ENCODE measurements at places on chromosomes 2 and 18.

DNA sequence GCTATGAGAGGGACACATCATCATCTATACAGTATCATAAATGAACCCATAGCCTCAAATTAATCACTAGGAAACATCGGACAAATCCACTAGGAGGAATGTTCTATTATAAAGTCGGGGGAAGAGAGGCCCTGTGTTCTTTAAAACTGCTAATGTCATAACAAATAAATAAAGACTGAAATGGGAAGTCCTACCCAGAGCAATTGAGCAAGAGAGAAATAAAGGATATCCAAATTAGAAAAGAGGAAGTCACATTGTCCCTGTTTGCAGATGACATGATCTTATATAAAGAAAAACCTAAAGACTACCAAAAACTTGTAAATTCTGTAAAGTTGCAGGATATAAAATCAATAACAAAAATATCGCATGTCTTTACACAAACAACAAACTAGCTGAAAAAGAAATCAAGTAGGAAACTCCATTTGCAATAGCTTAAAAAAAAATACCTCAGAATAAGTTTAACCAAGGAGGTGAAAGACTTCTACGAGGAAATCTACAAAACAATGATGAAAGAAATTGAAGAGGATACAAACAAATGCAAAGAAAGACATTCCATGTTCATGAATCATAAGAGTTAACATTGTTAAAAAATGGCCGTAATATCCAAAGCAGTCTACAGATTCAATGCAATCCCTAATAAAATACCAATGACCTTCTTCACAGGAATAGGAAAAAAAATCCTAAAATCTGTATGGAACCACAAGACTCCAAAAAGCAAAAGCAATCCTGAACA lies 30.6 kb downstream of the RTN4 start:
- peak; percentile 78 for DNase-seq

DNA sequence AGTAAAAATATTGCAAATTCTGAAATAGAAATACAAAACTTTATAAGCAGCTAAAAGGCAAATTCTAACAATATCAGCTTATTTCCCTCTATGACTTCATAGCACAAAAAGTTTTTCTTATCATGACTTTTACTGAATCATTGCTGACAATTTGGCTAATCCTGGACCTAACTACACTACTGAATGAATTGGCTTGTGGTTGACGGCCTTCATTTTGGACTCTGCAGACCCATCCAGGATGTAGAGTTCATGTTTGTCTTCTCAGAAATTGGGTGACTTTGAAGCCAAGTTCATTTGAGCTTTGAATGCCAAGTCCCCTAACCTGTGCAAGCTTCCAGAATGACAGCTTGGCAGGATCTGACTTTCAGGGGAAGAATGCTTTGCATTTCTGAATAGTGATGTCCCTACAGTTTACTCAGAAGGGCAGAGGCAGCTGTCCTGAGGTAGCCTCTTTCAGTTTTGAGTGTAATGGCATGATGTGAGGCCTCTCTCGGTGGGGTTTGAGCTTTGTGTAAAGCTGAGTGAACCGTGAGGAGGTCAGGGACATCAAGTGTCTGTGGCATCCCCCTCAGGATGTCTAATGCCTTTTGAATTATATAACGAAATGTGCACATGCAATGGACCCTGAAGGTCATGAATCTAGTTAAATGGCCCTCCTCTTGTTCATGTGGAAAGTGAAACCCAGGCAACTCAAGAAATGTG lies 48.0 kb downstream of the EFEMP1 start:
- no peak for DNase-seq

- DNase-seq = no peak
These were observed 32.1 kb downstream of the RPRD1A start for GRCh38 chr18:36035253-36035652.

DNA sequence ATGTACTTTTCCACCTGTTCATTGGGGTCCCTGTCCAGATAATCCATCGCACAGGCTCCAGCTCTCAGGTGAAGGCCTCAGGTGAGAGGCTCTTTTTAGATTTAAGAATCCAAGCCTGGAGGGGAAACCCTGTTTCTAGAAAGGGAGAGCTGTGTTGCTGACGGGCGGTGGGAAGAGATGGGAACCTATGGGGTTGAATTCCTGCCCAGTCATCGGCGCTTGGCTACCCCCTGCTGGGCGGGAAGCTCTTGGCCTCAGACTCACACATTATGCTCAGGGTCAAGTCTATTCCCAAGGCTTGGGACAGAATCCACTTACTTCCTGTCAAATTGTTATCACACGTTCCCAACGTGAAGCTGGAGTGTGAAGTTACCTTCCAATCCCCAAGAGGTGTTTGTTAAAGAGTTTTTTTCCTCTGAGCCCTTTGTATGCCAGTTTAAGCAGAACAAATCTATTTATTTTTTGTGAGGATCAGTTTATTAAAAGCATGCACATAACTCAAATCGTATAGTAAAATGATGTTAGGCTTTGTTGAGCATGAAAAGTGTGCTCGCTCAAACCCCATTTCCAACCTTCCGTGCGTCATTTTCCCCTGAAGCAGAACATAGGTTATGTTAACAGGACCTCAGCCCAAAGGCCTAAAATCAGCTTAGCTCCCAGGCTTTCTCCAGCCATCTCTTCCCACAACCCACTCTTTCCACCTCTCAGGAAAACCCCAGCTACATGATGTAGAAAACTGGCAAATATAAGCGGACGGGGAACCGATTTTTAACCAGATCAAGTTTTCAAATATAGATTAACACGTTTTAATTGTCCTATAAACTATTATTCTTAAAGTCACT lies 181.7 kb upstream of the ETAA1 start:
- peak; percentile 11 for DNase-seq

GRCh38 chr2:45992021-45992740 lies 305.0 kb upstream of the EPAS1 start:
- no peak for DNase-seq

DNA sequence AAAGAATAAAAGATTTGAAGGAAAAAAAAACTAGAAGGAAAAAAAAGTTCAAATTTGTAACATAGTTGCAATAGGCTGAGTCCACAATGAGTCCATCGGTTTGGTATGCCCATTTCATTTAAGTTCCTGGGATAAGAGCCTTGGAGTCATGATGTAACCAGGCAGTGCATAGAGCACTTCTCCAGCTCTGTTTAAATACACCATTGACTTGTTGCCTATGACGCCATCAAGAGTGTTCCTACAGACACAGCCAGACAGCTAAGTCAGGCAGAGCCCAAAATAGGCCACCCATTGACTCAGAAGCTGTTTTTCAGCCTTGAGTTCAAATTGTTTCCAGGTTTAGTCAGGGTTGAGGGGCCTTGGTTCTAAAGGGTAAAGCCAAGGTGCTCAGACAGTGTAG lies 44.9 kb downstream of the SOCS6 start:
- DNase-seq = no peak

DNA sequence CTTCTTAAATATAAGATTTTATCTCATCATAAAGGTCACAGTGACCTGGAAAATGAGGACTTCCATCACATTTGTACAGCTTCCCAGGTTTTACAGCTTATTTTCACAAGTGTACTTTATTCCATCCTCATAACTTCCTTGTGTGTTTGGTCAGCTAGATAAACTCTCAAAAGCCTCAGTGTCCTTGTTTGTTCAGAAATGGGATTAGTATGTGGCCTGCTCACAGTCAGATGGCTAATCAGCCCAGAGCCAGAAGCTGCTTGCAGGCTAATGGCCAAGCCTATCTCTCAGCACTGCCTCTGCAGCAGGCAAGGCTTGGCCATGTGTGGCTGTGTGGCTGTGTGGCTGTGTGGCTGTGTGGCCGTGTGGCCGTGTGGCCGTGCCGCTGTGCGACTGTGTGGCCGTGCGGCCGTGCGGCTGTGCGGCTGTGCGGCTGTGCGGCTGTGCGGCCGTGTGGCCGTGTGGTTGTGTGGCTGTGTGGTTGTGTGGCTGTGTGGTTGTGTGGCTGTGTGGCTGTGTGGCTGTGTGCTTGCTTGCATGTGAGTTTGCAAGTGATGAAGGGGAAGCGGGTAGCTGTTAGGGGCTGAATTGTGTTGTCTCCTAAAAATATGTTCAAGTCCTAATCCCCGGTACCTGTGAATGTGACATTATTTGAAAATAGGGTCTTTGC lies 233.0 kb upstream of the TNP1 start:
- no peak for DNase-seq

DNA sequence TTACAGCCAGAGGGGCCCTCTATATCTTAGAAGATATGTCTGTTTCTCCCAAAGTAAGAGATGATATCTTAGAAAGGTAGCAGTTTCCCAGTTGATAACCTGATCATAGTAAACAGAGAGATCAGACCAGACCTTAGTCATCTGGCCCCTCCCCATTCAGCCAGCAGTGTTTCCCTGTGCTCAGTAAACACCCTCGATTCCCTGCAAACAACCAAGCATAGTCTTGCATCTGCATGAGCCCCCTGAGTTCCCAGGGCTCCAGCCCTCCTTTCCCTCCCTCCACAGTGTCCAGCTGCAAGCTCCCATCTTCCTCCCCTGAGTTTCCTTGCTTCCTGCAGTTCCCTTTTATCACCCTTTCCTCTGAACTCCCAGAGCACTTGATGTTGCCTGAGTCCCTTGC lies 20.3 kb downstream of the NRP2 start:
- no peak for DNase-seq

DNA sequence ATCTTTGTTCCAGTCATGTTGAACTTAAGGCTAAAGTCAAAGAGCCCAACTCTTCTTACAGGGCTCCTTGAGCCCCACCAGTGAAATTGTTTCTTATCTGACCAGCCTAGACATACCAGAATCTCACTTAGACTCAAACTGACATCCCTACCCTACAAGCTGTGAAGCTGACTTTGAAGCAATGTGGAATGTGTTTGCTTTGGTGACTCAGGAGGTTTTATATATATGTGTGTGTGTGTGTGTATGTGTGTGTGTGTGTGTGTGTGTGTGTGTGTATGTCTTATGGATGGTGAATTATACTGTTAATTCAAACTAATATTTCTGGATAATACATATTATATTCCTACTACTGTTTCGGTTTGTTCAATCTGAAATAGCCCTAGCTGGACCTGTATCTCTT lies 67.3 kb downstream of the CAMKMT start:
- DNase-seq = no peak

DNA sequence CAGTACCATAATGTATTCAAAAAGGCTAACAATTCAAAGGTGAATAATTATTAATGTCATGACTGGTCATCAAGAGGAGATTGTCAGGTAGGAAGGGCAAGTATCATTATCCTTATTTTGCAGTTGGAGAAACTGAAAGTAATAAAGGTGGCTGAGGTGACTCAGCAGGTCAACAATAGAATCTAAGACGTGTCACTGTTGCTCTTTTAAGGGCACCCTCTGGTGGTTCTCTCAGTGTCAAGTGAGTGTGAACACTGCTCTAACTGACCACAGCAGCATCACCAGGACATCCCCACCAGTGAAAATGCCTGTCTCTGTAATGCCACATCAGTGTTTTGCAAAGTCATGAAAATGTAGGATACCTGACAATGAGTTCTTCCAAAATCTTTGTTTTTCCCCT lies 69.7 kb downstream of the DCC start:
- peak; percentile 30 for DNase-seq

DNA sequence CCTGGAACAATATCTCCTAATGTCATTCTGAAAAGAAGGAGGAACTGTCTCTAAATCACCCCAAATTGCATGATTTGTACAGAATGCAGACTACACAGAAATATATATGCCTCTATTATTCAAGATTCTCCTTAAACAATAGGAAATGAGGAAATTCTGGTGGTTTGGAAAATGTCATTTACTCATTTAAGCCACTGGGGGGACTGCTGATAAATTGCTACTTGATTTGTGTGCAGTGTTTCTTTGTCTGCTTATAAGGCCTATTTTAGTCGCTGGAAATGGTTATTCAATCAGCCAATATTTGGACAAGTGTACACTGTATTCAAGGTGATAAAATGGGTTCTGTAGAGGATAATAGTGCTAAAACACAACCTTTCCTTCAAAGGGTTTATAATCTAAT lies 801.9 kb upstream of the CELF4 start:
- no peak for DNase-seq

DNA sequence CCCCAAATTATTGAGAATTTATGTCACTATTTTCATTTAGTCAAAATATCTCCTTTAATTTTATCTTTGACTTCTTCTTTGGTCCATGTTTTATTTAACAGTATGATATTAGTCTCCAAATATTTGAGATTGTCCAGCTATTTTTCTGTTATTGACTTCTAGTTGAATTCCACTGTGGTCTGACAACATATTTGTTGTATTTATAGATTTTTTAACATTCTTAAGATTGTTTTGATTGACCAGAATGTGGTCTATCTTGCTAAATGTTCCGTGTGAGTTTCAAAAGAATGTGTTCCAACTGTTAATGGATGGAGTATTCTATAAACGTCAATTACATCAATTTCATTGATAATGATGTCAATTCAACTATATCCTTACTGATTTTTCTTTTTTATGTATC lies 1452.1 kb downstream of the SUCLG1 start:
- DNase-seq = no peak

DNA sequence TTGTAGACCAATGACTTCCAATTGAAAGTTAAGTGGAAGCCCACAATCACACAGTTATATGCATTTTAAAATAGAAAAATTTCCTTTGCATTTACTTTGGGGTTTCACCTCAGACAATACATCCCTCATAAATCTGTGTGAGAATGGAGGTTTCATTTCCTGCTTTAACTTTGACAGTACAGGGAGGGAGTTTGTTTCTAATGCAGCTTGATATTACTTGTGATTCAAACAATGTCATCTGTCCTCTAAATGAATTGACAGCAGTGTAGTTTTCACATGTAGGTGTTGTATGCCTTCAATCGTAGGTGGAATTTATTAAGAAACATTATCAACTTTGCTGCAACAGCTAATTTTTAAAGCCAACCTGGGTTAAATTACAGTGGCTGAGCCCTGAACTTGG lies 75.2 kb downstream of the TMEFF2 start:
- no peak for DNase-seq

GRCh38 chr2:38442643-38443541 lies 65.8 kb upstream of the ATL2 start:
- no peak for DNase-seq

DNA sequence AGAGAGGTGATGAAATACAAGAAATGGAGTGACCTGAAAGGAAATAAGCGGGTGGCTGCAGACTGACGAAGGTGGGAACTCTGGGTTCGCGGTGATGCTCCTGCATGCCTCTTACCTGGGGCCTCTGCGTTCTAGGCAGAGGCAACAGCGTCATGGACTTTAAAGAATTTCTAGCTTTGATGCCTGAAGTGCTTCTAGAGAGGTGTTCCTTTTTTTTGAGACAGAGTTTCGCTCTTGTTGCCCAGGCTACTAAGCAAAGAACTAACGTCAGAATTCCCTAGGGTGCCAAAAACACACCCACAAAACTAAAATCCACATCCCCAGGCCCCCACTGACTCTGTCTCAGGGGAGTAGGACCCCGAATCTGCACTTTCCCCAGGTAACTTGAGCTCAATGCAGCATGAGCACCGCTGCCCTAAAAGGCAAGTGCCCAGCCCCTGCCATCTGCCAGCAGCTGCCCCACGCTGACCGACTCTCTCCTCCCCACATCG lies 110.5 kb upstream of the ID2 start:
- DNase-seq = no peak

DNA sequence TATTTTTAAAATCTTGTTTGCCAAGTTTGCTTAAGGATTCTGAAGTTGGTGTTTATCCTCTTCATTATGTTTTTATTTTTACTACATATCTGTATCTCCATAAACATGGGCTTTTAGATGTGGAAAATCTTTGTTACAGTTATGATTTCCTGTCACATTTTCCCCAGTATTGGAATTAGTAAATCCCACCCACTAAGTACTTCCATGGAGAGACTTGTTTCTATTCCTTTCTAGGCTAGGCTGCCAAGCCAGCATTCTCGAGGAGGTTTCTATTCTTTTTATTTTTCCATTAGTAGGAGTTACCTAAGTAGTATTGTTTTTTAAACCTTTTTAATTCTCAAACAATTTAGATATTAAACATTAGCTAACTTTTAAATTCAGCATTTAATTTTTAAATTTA lies 22.1 kb downstream of the PKP4 start:
- DNase-seq = no peak

Data from pons (tissue), 1 donor.